ENCODE measurements at places on chromosomes 2 and 18.
A peak's percentile ranks its signal among the peaks of the same experiment; 100 is the strongest.

DNA sequence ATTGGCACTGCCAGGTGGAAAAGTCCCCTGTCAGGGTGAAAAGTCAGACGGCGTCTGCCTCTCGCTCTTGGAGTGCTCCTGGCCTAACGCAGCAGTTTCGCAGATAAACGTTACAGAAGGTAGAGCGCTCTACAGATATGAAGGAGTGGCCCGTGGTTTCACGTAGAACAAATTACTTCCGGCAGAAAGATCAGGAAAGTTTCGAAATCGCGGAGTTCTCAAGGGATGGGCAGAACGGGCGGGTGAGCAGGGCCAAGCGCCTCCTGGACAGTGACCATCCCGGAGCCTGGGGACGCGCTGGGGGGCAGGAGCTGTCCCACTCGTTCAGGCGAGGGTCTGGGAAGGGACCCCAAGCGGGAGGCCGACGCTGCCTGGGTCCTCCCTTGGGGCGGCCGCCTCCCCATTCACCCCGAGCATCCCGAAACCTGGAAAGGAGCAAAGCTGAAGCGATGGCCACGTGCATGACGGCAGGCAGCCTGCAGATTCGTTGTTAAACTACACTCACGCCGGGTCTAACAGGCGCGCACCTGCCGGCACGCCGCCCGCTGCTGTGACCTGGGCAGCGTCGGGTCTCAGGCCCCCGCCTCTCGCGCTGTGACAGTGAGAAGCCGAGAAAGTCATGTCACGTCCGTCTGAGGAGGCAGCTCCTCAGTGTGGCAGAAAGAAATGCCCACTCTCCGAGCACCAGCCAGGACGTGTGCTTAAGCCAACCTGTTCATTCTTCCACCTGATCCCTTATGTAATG is 122.9 kb upstream of the SALL3 start:
- DNase-seq = no peak

DNA sequence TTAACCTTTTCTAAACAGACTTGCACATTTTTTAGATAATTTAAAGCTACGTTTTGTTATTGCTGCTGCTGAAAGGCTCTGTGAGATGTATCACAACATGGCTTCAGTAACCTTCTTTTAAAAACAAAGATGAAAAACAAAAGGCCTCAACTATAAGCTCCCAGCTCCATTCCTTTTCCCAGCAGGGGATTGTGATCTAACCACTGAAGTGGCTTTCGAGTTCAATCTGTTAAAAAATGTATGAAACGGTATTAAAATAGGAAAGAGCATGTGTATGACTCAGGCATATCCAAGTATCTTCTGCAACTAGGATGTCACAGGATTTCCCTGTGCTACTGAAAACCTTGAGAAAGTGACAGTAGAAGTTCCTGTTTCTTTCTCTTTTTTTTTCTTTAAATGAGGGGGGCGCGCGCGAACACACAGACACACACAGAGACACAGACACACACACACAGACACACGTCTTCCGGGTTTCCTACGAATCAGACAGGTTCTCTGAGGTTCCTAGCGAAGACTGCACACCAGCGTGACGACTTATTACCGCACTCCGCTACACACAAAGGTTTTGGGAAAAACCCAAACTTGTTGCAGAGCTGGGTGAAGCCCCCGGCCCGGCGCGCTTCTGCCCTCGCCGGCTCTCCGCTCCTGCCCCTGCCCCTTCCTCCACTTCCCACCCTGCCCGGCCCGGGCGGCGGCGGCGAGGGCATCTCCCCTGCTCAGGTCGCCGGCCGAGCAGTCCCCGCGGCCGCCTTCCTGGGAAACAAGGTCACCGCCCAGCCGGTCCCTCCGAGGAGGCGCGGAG is 86.8 kb downstream of the RBMS1 start:
- peak; percentile 79 for DNase-seq

DNA sequence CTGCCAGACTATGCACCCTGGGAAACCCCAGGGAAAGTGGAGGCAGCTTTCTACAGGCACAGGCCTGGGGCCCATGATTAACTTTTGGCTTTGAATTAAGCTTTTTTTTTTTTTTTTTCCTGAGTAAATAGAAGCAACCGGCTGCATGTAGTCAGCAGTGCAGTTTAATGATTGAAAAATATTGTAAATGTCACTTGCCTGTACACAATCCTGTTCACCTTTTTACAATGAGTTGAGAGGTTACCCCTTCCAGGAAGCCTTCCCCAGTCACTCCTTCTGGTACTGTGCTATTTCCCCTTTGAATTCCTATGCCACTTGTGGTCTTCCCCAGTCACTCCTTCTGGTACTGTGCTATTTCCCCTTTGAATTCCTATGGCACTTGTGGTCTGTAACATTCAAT is 475.6 kb downstream of the TDRD15 start:
- no peak for DNase-seq

GRCh38 chr2:133586978-133587377 is 18.7 kb upstream of the NCKAP5 start:
- DNase-seq = no peak

GRCh38 chr2:241267249-241268067 is 48.0 kb downstream of the HDLBP start:
- no peak for DNase-seq

GRCh38 chr2:230007931-230008707 is 60.6 kb downstream of the SLC16A14 start:
- DNase-seq = peak; percentile 64
